Hepatocyte (in vitro differentiated cells): ENCODE measurements at places on chromosomes 3 and 15. TPM values are rescaled to one million over a fixed set of nuclear protein-coding genes. Genes with fewer than 3 reads are reported as not detected.

The STAB1 gene
- 4.0 and 4.6 TPM in 2 replicates for total RNA-seq

The GOLGA8N gene
- total RNA-seq = 1.8 and 3.2 TPM in 2 replicates

The PP2D1 gene
- total RNA-seq = not detected in 2 replicates

The GOLGA8G gene
- total RNA-seq = not detected in 2 replicates

The HIGD2B gene
- total RNA-seq = not detected in 2 replicates

The BNC1 gene
- total RNA-seq = 13.5 and 24.3 TPM in 2 replicates

The CCR1 gene
- 2.7 and 3.5 TPM in 2 replicates for total RNA-seq

GRCh38 chr15:79535536-79535935 lies 103.4 kb downstream of the MINAR1 start:
- DNase-seq = no peak

GRCh38 chr15:93071469-93071936 lies 17.5 kb downstream of the RGMA start:
- DNase-seq = no peak

DNA sequence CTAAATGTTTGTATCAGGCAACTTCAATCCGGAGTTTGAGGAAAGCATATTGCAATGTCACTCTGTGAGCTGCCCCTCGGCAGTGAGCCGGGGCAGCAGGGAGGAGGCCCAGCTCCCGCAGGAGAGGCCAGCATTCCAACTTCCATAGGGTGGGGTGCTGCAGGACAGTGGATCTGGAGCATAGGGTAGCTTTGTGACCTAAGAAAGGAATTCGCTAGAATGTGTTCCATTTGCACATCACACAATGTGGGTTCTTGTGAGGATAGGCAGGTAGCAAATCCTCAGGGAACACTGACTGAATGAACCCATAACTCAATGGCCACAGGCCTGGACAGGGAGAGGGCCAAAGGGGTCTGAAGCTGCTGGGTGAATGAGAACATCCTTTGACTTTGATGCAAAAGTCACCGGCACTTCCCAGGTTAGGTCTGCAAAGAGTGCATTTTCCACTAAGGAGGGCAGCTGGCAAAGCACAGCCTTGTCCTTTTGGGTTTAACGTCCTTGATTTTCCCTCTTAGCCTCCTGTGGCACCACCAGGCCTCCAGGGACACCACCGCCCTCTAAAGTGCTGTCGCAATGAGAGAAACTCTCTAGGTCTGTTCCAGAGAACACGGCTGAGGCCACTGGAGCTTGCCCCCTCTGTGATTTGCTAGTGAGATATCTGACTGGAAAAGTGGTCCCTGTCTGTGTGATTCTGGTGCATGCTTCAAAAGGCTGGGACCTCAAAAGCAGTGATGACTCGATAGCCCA lies 36.2 kb downstream of the GABRB3 start:
- DNase-seq = no peak

- DNase-seq = peak; percentile 49
These were observed 355.4 kb downstream of the OTOL1 start for GRCh38 chr3:161851941-161852566.

DNA sequence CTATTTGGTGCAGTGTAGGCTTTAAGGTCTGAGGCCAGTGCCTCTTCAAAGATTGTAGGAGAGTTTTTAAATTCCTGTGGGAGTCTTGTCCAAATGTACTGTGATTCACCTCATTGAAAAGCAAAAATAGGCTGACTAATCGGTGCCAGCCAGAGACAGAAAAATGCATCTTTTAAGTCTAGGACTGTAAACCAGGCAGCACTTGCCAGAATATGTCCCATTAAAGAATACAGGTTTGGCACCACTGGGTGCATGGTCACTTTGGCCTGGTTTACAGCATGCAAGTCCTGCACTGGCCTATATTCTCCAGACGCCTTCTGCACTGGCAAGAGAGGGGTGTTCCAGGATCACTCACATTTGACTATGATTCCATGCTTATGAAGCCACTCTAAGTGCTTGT lies 20.3 kb upstream of the NOX5 start:
- DNase-seq = no peak

DNA sequence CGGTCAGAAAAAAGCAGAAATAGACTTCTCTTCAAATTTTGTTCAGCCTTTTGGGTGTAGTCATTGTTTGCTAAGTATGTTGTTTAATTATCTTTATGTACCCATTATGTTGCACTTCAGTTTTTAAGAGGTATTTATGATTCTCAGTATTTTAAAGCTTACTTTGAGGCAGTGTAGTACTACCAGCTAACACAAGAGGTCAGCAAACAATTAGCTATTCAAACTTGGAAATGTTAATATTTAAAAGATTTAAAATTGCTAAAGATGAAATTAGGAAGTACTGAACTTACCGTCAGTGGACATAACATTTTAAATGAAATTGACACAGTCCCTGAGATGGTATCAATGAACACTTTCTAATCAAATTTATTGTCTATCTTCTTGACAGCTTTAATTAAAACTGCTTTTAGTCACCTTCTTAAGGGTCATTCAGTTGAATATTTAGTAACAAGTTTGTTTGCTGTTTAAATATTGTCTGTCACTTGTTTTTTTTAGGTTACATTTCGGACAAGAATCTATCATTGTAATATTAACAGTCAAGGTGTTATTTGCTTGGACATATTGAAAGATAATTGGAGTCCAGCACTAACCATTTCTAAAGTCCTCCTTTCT lies 28.1 kb downstream of the NKIRAS1 start:
- peak; percentile 35 for DNase-seq

DNA sequence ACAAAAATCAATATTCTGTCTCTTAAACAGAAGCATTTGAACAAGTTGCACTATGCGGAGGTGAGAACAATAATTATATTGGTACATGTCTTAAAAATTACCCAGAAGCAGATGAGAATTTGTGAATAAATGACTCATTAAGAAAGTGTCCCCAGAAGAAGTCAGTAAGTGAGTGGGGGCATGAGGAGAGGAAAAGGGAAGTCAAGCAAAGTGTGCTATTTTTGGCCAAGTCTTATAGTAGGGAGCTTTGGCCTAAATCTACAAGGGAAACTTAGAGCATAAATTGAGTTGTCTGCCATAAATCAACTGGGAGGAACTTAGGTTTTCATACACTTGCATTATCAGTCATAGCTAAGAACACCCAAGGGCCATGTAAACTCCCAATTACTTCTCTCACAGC lies 86.9 kb upstream of the SATB1 start:
- DNase-seq = no peak

- DNase-seq = no peak
These were observed 12.6 kb downstream of the RAB6B start for GRCh38 chr3:133882986-133883586.

DNA sequence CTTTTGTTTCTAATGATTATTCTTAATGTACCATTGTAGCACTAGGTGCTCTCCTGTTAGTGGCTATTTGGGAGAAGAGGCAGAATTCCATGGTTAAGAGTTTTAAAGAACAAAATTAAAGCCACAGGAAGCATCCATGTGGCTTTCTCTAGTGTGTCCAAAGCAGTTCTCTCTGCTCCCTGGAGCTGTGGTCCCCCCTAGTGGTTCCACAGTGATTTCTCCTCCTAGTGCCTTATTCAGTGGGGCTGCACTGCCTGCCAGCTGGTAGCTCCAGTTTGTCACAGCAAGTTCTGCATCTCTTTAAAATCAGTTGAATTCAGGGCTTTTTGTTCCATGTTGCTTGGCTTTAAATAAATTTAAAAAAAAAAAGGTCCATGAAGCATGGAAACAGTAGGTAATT lies 39.6 kb upstream of the FAM98B start:
- peak; percentile 48 for DNase-seq

GRCh38 chr3:11719406-11720303 lies 75.9 kb upstream of the VGLL4 start:
- DNase-seq = peak; percentile 96

- DNase-seq = peak; percentile 49
These were observed 31.2 kb upstream of the CCDC80 start for GRCh38 chr3:112671930-112672715.

GRCh38 chr15:20358066-20358778 lies 183.4 kb downstream of the GOLGA6L6 start:
- DNase-seq = peak; percentile 42

DNA sequence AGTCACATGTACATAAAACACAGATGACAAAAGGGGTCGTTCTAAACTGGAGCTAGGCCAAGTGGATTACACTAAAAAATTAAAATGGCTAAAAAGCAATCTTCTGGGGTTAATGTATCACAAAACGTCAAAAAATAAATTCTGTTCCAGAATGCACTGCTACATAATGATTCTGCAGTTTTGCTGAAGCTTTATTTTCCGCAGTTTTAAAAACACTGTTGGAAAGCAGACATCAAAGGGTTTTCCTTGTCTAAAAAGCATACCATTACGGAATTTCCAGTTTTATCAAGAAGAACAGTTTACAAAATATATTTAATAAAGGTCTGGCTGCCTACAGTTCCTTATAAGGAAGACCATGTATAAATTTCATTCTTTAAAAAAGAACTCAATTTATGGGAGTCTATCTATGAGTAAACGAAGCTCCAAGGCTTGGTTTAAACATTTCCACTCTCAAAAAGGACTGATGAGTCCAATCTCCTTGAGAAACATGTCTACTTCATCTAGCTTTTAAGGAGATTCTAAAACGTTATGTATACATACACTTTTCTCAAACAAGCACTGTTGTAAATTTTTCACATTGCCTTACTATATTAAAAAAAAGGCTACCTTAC lies 1.3 kb downstream of the DMXL2 start:
- no peak for DNase-seq
